ENCODE measurements at places on chromosomes 7 and 10.

DNA sequence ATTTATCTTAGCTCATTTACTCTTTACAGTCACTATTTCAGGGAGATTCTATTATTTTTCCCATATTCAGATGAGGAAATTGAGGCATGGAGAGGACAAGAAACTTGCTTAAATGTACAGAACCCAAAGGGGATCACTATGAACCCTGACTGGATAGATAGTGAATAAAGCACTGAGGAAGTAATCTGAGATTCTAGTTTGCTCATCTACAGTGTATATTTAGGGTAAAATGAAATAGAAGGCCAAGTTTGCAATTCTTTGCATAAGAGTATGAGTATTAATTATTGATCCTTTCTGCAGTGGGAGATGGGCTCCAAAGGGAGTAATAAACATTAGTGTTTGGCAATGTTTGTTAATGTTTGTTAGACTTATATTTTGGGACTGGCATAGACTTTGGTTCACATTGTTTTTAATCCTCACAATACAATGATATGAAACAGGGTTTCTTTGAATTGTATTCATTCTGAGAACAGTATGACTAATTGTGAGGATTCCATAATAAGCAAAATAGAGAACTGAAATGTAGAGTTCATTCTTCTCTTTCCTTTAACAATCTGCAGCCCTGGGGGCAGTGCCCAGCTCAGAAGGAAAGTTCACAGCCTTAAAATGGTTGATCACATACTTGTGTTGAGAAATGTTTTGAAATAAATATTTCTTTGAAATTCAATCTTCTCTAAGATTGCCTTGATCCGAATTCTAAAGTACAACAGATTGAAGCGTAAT, 131.0 kb upstream of the ZNF804B start:
- DNase-seq = peak; percentile 10

DNA sequence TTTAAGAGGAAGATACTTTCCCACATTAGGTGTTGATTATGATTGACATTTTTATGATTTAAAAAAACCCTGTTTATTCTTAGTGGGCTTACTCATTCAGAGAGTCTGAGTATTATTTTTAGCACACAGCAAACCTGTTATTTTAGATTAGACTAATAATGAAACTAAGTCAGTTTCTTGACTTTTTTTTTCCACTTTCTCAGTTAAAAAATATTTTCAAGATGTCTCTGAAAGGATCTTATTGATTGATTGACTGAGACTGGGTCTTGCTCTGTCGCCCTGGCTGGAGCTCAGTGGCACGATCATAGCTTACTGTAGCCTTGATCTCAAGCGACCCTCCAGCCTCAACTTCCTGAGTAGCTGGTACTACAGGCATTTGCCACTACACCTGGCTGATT, 20.4 kb upstream of the INPP5F start:
- DNase-seq = peak; percentile 67

- DNase-seq = no peak
Measured at GRCh38 chr10:87826653-87827052, 8.6 kb upstream of the ATAD1 start.

GRCh38 chr7:41053820-41054219, 649.1 kb downstream of the INHBA start:
- DNase-seq = no peak

GRCh38 chr7:72492461-72493065, 80.4 kb upstream of the CALN1 start:
- DNase-seq = no peak

DNA sequence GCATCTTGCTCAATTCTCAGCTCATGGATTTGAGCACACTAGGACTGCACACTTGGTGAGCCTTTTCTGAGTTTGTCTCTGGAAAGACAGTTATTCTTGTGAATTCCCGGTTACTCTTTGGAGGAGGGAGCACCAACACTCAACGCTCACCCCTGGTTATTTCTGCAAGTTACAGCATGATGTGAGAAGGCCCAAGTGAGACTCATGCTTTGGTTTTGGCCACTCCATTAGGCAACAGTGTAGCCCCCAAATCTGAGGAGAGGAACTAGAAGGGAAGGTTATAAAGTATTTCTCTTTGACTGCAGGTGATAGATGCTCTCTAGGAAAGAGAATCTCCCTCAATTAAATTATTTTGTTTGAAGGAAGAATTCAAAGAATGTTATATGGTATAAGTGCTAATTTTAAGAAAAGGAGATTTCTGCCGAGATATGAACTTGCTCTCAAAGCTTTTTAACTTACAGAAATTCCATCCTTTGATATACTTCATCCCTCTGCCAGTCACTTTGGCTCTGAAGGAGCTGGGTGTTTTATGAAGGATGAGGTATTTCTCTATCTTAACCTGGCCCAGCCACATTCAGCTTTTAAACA, 183.4 kb downstream of the WNT2 start:
- DNase-seq = no peak

DNA sequence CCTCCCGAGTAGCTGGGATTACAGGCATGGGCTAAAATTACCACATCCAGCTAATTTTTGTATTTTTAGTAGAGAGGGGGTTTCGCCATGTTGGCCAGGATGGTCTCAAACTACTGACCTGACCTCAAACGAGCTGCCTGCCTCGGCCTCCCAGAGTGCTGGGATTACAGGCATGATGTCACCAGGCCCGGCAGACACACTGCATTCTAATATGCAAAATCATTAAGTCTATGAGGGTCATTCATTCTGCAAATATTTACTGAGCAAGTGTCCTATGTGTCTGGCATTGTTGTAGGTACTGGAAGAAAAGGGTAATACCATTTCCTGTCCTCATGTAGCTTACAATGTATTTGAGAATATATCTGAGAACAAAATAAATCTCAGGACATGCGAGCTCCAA, 2.7 kb downstream of the PUS7 start:
- no peak for DNase-seq

DNA sequence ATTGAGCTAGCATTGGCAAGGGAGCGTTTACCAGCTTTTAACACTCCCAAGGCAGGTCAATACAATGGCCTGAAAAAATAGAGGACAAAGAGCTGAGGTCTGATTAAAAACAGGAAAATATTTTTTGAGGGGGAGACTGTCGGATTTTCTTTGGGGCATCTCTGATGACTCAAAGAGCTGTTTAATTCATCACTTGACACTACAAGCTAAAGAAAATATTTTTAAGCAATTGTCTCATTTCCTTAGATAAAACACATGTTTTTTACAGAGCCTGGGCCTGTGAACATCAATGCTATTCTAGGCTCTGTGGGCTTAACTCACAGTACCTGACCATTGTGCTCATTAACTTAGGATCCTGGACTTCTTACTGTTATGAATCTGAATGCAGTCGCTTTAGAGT, 100.8 kb downstream of the NRP1 start:
- DNase-seq = no peak

DNA sequence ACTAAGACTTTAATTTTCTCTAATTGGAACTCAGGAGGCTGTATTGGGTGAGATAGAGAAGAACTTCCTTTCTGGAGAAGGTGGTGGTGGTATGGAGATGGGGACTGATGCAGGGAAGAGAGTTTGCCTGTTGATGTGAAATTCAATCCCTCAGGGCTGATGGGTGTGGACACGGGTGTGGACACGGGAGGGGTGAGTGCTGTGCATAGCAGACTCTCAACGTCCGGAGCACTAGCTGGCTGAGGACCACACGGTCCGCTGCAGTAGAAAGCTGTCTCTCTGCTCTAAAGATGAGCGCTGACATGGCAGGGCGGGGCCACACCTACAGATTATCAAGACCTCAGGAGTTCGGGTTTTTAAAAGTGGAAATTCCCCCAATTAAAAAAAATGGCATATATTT, 148.5 kb upstream of the PITRM1 start:
- no peak for DNase-seq

- DNase-seq = no peak
Measured at GRCh38 chr7:45710271-45711160, 136.3 kb downstream of the ADCY1 start.

DNA sequence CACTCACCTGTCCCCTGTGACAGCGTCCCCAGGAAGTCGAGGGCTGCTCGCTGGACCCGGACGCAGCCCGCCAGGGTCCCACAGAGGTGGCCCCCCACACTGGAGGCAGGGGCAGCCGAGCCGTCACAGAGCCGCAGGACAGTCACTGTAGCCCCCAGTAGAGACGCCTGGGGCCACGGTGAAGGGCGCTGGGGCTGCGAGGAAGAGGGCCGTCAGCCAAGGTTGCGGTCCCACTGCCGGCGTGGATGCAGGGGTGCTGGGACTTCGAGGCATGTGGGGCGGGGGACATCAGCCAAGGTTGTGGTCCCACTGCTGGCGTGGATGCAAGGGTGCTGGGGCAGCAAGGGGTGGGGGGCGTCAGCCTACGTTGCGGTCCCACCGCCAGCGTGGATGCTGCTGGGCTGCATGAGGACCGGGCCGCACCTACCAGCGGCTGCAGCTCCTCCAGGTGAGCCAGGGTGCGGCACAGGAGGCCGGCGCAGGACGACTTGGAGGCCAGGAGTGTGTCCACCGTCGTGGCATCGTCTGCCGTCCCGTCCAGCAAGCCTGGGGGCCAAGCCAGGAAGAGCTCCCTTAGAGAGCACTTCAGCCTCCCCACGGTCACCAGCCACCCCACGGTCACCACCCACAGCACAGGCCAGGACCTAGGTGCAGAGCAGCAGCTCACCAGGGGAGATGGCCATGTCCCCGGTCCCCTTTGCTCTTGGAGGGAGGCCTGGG, 13.9 kb downstream of the BRAT1 start:
- DNase-seq = no peak

GRCh38 chr10:43939939-43940820, 291.5 kb upstream of the ZNF32 start:
- DNase-seq = no peak

DNA sequence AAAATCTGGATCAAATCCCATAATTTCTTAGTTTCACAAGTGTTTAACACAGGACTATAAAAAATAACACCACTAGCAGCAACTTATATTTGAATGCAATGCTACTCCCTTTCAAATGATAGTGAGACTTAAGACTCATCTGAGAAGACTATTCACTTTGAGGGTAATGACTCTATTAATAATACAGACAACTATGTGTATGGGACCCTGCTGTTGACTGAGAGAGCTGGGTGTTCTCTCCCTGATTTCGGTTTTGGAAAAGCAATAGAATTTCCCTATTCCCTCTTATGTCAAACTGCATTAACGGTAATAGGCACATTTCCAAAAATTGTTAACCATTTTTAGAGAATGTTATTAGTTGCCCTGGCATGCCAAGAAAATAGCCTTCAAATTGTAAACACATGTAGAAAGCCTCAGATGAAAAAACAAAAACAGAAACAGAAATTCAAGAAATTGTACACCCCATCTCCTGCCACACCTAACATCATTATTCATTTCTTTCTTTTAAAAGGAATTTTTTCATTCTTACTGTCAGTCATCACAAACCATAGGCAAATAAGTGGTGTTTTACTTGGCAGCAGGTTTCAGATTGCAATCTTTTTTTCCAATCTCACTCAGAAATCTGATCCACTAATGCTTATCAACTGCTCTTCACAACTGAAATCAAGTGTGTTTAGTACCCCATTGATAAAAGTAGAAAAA, 153.7 kb downstream of the TFPI2 start:
- DNase-seq = no peak

- no peak for DNase-seq
Measured at GRCh38 chr10:69640196-69640980, 10.3 kb downstream of the FAM241B start.

GRCh38 chr7:103469095-103469948, 23.3 kb upstream of the SLC26A5 start:
- DNase-seq = no peak

- no peak for DNase-seq
Measured at GRCh38 chr7:22787951-22788350, 34.7 kb downstream of the TOMM7 start.

DNA sequence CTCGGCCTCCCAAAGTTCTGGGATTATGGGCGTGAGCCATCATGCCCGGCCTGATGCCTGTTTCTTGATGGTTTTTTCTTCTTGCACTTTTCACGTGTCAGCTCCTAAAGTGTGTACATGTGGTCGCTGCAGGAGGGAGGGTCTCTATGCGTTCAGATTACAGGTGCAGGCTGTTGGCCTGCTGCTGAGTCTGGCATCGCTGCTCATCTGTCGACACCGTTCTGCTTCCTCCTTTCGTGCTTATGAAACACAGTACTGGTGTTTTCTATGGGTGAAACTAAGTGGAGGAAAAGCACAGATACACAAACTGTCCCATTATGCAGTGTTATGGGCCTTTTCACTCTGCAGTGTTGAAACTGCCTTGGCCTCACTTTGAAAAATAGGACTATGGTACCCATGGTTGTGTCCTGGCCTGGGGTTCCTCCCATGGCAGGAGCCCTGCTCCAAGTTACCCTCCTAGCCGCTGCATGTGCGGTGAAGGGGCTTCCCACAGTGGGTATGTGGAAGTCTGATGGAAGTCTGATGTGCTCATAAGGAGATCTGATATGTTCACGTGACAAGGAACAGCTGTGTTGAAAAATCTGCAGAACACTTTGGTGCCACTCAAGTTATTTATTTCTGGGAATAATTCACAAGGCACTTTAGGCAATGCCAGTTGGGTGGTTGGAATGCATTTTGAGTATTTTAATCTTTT, 23.5 kb downstream of the OGDH start:
- no peak for DNase-seq

- DNase-seq = no peak
Measured at GRCh38 chr10:67527351-67527750, 168.6 kb downstream of the CTNNA3 start.

DNA sequence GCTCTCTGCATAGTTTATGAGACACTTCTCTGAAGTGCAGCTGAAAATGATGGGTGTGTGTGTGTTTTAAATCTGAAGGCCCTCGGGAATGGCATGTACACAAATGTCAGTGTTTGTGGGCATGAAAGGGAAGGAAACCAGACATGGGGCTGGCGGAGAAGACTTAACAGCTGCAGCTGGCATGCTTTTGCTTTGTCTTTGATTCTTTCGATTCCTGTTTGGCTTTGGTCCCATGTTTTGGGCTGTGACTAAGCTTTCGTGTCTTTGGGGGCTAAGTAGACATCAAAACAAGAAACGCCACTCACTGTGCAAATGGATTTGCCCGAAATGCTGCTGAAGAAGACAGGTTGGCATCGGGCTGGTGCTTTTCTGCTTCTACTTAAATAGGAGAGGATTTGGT, 179.3 kb downstream of the PFKFB3 start:
- peak; percentile 23 for DNase-seq

- peak; percentile 67 for DNase-seq
Measured at GRCh38 chr10:103859161-103860086, 4.0 kb upstream of the SH3PXD2A start.

- no peak for DNase-seq
Measured at GRCh38 chr10:100600218-100600617, 64.5 kb downstream of the HIF1AN start.

DNA sequence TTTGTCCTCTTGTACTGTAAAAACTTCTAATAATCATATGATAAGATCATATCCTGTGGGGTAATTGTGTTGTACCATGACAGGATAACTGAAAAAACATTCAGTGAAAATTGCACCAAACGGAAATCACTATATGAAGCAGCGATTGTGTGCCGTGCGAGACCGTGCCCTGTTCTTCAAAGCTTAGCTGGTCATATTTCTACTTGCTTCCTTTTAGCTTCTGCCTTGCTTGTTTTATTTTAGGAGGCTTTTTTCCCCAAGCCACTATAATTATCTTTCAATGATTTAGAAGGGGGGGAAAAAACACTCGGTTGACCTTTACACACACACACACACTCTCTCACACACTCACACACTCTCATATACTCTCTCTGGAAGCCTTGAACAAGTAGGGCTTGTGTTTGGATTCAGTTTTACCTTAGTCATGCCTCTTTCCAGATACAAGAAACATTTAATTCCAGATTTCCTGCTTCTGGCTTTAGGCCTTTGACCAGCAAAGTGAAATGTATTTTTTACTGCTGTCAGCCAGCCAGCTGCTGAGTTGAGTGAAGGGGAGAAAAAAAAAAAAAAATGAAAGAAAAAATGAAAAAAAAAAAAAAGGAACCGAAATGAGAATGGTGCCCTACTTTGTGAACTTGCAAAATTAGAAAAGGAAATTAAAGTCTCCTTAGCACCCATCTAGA, 181.4 kb downstream of the ARID5B start:
- DNase-seq = peak; percentile 83

- DNase-seq = no peak
Measured at GRCh38 chr10:119896061-119896655, 3.6 kb downstream of the SEC23IP start.
